ENCODE measurements at places on chromosomes 5 and 9.

DNA sequence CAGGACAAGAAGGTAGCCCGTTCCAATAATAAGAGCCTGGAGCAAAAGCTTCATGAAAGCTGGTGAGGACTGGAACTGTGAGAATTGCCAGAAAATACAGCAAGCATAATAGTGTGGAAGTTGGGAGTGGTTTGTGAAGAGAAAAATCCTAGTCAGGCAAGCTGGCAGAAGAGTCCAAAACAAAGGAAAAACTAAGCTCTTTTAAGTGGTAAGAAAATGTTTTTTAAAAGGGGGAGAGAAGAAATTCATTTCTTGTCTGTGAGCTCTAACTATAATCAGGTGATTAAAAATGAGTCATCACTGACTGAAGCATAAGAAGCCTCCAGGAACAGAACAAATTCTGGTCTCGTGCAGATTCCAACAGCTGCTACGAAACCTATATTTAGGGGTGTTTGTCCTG, 102.6 kb downstream of the CAAP1 start:
- DNase-seq = no peak

GRCh38 chr9:74133921-74134320, 363.2 kb upstream of the RORB start:
- DNase-seq = no peak

- no peak for DNase-seq
Measured at GRCh38 chr5:88886746-88887341, 3.9 kb upstream of the MEF2C start.

GRCh38 chr9:120369608-120370220, 210.3 kb downstream of the CDK5RAP2 start:
- peak; percentile 43 for DNase-seq

DNA sequence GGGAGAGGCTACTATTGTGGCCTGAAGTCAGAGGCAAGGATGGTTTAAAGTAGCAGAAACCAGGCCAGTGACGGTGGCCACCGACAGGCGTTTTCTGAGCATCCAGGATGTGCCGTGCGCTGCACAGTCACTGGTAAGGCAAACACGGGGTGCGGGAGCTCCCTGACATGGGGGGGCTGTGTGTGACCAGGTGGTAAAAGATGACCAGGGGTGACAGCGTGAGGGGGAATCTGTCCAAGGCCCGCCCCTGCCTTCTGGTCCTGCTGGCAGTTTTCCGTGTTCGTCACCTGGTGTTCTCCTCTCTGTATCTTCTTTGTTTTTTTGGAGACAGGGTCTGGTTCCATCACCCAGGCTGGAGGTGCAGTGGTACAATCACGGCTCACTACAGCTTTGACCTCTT, 167.4 kb downstream of the ICE1 start:
- no peak for DNase-seq

DNA sequence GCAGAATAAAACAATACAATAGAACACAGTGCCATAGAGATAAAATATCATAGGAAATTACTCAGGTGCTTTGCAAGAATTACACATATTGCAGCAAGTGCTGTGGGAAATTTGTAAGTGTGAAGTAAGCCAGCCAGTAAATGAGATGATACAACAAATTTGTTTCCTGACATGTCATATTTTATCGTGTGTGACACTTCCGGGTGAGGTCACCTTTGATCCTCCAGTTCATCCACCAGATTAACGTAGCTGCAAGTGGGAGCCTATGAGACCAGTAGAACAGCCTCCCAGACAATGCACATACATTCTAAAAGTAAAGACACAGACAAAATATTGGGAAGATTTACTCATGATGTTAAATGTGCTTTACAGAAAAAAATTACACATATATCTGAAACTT, 72.2 kb downstream of the PRDM9 start:
- no peak for DNase-seq

DNA sequence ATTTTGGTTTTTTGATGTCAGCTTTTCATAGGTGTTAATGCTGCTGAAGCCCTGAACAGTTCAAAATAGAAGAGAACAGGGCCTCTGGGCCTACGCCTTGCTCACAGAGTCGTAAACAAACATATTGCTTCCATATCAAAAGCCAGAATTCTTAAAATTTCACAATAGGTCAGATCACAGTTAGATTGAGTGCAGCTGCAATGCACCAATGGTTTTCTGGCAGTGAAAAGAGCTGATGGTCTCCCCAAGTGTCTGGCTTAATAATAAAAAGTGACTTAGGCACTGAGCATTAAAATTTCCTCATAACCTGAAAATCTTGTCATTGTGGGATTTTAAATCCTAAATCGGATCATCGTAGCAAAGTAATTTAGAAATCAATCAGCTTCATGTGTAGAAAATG, 493.0 kb downstream of the CAAP1 start:
- DNase-seq = no peak

GRCh38 chr9:93365427-93366118, 85.9 kb upstream of the FAM120A start:
- no peak for DNase-seq

DNA sequence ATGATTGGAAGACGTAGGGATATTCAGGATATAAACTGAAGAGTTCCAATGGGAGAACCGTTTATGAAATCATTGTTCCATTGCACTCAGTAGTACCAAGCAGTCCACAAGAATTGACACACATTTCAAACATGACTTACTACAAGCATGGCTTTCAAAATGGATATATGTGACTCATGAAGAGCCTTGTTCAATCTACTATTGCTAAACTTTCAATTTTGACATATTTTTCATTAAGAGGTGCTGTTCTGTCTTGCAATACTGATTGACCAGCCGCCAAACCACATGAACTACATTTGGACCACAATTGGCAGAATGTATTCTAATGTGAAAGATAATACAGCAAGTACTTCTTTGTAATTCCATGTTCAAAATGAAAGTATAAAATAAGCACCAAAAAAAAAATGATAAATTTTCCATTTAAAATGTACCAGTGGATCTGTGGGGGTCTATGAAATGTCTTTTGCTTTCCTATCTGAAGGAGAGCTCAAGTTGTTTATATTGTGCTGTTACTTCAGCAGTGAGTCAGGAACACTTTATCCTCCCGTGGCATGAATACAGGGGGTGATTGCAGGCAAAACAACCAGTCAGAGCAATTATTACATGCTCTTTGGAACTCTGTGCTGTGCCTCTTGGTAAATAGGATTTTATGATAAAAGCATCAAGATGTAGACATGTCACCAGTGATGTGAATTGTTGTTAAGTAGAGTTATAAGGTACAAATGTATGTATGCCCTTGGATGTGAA, 366.0 kb downstream of the ARRDC3 start:
- peak; percentile 32 for DNase-seq

- no peak for DNase-seq
Measured at GRCh38 chr5:140220698-140221064, 45.7 kb downstream of the CYSTM1 start.

GRCh38 chr5:82365744-82366228, 87.6 kb upstream of the RPS23 start:
- peak; percentile 70 for DNase-seq

DNA sequence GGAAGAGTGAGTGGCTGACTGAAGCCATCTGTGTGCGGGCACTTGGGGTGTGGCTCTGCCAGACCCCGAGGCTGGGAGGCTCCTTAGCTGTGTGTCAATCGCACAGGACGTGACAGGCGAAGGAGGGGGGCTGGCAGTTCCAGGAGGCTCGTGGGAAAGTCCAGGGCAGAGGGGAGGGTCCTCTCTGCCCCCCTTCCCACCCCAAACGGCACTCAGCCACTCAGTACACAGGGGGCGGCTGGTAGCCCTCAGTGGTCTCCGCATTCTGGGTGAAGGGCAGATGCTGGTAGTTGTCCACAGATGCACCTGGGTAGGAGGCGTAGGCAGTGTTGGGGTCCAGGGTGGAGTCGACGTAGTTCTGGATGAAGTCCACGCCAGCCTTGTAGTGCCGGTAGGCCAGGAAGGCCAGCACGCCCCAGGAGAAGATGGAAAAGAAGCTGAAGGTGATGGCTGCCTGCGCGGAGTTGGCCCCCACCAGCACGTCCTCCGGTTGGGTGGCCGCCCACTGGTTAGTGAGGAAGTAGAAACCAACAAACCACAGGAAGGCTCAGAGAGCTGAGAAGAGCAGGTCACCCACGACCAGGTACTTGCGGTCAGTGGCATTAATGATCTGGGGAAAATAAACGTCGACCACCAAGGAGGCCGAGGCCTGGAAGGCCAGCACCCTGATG, 85.4 kb upstream of the CEP78 start:
- no peak for DNase-seq

GRCh38 chr9:69946800-69947437, 96.7 kb upstream of the MAMDC2 start:
- DNase-seq = peak; percentile 91

DNA sequence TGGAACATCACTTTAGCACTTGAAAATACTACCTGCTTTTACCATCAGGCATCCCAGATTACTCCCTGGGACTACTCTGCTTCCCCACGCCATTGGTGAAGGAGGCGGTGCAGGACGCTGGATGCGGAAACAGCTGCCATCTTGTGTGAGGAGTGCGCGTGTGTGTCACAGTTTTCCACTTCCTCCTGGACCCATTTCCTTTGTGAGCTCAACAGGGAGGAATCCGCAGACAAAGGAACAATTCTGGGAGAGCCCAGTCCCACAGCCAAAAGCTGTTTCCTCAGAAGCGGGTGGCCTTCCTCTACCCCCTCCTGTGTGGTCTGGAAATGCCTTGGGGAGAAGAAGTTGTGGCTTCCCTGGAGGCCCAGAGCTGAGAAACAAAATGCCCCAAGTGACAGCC, 16.8 kb downstream of the AFAP1L1 start:
- no peak for DNase-seq

DNA sequence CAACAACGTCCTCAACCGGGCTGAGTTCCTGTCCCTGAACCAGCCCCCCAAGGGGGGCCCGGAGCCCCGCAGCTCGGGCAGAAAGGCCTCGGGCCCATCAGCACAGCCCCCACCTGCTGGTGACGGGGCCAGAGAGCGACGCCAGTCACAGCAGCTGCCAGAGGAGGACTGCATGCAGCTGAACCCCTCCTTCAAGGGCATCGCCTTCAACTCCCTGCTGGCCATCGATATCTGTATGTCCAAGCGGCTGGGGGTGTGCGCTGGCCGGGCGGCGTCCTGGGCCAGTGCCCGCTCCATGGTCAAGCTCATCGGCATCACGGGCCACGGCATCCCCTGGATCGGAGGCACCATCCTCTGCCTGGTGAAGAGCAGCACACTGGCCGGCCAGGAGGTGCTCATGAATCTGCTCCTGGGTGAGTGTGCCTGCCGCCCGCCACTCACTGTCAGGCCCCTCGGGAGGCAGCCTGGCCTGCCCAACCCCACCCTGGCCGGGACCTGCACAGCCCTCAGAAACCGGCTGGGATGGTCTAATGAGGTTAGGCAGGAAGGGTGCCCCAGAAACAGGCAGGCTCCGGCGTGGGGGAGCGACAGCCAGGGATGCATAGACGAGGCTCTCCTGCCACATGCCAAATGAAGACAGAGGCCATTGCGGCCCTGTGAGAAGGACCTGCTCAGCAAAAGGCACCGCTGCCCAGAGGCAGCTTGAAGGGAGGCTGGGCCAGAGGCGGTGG, 678 bp downstream of the PLPP7 start:
- peak; percentile 17 for DNase-seq

- DNase-seq = no peak
Measured at GRCh38 chr5:14308384-14309154, 165.4 kb downstream of the TRIO start.

DNA sequence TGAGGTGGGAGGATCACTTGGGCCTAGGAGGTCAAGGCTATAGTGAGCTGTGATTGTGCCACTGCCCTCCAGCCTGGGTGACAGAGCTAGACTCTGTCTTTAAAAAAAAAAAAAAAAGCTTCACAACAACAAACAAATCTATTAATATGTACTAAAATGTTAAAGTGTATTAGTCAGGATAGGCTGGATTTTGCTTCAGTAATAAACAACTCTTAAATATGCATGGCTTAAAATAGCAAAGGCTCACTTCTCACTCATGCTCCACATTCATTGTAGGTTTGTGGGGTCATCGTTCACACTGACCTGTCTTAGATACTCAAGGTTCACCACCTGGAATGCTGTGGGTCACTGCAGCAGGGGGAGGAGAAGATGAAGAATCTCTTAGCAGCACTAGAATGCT, 33.8 kb upstream of the COL15A1 start:
- DNase-seq = no peak

GRCh38 chr9:93299418-93300174, 115.7 kb downstream of the WNK2 start:
- no peak for DNase-seq

DNA sequence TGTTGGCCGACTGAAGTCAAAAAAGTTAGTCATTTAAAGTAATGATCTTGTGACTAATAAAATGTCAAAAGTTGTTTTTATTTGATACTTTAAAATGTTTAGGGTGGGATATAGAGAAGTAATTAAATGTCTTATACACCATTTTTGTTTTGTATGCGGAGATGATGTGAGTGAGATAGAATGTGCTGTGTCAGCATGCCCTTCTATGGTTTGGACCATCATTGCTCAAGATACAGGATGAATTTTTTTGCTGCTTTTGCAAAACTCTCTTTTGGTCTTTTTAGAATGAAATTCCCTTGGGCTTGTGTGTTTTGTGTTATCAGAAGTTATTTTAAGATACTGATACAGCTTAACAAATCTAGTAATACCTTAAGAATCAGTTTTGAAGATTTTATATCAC, 12.5 kb downstream of the SRFBP1 start:
- no peak for DNase-seq

GRCh38 chr5:54212331-54212730, 98.0 kb downstream of the ARL15 start:
- DNase-seq = no peak

DNA sequence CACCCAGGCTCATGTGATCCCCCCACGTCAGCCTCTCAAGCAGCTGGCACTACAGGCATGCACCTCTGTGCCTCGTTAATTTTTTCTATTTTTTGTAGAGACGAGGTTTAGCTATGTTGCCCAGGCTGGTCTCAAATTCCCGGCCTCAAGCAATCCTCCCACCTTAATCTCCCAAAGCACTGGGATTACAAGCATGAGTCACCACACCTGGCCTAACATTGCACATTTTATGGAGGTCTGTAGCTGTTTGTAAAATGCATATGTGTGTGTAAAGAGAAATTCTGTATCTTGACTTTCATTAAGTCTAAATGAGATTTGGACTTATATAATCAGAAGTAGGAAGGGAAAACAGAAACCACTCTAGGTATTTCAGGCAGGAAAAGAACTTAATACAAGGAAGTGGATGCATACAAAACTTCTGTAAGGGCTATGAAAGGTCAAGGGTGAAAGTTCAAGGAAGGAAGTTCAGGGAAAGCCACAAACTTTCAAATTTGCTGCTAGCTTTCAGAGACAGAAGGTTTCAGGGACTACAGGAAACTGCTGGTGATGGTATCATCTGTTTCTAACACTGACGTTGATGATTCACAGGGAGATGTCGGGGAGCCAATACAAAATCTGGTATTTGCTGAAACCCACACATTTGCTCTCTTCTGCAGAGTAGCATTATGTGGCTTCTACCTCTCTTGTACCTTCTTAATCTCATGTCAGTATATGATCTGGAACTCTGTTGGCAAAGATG, 209.4 kb downstream of the PIK3R1 start:
- DNase-seq = peak; percentile 63

GRCh38 chr5:131957721-131958441, 12.4 kb upstream of the MEIKIN start:
- DNase-seq = no peak

GRCh38 chr5:41832430-41832829, 37.8 kb downstream of the OXCT1 start:
- no peak for DNase-seq

All from AG10803 (cell line).